T-helper 17 cell (primary cell): ENCODE measurements at places on chromosomes 6 and 20.

DNA sequence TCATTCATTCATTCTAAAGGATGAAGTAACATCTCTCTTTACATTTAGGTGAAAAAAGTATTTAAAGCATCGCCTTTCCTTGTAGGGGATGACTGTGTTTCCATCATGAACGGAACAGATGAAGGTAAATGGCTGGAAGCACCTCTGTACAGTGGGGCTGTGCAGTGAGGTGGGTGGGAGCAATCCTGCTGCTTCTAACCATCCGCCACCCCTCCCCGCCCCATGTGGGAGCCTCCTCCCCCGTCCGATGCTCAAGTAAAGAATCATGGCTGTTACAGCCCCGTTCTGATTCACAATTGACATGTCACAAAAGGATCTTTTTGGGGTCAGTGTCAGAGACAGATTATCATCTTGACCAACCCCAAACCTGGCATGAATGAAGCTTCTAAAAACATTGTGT lies 19.3 kb downstream of the ENTPD6 start:
- DNase-seq = no peak

DNA sequence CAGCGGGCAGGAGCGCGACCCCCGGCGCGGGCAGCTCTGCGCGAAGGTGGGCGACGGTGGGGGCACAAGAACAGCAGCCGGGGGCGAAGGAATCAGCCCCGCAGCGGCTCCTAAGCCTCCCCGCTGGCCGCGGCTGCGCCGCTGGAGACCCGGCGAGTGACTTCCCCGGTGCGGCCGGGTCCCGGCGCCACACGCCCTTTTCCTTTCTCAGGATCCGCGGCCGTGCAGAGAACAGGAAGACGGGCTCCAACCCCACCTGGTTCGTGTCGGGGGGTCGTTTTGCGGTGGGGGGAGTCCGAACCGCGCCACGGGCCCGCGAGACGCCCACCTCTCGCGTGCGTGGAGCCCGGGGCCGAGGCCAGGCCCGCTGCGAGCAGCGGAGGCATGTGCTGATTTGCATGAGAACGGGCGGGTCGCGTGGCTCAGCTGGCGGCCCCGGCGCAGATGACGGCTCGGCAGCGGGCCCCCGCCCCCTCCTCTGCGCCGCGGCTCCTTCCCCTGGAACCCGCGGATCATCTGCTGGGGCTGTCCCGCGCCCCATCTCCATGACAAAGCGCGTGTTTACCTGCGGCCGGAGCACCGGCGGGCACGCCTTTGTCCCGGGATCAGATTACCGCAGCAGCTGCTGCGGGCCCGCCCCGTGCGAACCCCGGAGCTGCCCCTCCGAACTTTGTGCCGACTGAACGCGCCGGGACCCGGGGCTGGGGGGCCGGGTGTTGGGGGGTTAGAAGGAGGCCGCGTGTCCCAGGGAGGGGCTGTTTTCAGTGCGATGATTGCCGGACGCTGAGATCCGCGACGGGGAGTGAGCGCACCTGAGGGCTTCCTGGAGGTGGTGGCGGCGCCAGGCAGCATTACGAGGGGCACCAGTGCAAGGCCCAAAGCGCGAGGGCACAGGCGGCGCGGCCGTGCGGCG lies 4.9 kb upstream of the DLL1 start:
- peak; percentile 33 for DNase-seq

DNA sequence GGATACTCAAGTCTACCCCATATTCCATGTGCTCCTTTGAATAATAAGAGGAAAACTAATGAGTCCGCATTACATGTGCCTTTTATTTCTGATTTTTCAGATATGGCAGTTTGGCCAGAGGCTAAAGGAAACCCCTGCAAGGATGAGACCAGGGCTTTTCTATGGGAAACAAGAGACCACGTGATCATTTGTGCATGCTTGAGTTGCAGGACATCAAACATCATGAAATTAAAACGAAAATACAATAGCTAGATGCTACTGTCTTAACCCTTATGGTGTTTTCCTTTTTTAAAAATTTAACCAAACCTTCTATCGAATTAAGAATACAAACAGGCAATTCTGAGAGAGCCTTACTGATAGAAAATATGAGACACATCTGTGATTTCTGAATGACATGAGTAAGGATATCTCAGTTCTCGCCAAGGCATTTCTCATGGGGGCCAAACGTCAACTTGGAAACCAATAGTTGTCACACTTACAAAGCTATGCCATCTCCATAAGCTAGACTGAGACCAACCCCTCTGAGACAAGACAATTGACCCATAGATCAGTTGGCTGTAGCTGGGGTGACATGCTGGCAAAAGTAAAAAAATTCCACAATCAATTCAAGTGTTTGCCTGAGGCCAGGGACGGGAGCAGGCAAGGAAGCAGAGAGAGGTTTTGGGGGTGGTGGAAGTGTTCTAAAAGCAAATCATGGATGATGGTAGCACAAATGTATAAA lies 52.8 kb downstream of the RIPOR2 start:
- DNase-seq = no peak

DNA sequence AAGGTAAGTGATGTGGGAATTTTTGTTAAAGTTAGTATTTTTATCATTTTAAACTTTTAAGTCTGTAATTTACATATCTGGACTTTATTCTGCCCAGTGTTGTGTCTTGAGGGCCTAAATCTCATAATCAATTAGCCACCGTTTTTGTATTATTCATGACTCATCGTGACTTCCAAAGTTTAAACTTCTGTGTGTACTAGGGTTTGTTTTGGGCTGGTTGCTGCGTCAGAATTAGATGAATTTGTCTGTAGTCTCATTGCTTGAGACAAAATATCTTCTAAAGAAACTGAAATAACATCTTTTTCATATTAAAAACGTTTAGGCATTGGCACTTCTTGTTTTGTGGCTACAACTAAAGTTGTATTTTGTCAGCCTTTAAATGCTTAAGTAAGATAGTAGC lies 41.3 kb downstream of the CDYL start:
- DNase-seq = no peak

- DNase-seq = no peak
Observed at GRCh38 chr6:98825600-98826230, 8.7 kb upstream of the POU3F2 start.

DNA sequence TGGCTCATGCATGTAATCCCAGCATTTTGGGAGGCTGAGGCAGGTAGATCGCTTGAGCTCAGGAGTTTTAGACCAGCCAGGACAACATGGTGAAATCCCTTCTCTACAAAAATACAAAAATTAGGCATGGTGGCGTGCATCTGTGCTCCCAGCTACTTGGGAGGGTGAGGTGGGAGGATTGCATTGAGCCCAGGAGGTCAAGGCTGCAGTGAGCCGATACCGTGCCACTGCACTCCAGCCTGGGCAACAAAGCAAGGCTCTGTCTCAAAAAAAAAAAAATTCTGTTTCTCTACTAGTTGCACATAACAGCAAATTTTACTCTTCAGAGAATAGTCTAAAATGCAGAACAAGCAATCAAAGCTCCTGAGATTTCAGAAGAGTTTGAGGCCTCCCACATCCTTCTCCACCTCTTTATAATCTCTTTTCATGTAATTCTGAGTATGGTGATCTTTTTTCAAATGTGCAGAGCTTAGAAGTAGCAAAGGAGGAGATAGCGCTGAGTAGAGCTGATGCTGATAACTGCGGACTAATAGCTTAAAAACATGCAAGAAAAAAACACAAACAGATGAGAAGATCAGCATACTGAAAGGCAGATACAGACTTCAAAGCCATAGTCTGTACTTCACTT lies 23.3 kb downstream of the LRRN4 start:
- DNase-seq = no peak

- no peak for DNase-seq
Observed at GRCh38 chr6:120608826-120609225, 725.5 kb downstream of the TBC1D32 start.

- no peak for DNase-seq
Observed at GRCh38 chr6:1958257-1958656, 287.1 kb downstream of the GMDS start.

GRCh38 chr6:56890683-56891429 lies 64.1 kb upstream of the BEND6 start:
- DNase-seq = no peak

- no peak for DNase-seq
Observed at GRCh38 chr20:10720565-10720964, 46.8 kb upstream of the JAG1 start.

- DNase-seq = no peak
Observed at GRCh38 chr6:28897369-28897745, 26.4 kb downstream of the TRIM27 start.

- no peak for DNase-seq
Observed at GRCh38 chr20:45545754-45546453, 1.3 kb downstream of the EPPIN start.

DNA sequence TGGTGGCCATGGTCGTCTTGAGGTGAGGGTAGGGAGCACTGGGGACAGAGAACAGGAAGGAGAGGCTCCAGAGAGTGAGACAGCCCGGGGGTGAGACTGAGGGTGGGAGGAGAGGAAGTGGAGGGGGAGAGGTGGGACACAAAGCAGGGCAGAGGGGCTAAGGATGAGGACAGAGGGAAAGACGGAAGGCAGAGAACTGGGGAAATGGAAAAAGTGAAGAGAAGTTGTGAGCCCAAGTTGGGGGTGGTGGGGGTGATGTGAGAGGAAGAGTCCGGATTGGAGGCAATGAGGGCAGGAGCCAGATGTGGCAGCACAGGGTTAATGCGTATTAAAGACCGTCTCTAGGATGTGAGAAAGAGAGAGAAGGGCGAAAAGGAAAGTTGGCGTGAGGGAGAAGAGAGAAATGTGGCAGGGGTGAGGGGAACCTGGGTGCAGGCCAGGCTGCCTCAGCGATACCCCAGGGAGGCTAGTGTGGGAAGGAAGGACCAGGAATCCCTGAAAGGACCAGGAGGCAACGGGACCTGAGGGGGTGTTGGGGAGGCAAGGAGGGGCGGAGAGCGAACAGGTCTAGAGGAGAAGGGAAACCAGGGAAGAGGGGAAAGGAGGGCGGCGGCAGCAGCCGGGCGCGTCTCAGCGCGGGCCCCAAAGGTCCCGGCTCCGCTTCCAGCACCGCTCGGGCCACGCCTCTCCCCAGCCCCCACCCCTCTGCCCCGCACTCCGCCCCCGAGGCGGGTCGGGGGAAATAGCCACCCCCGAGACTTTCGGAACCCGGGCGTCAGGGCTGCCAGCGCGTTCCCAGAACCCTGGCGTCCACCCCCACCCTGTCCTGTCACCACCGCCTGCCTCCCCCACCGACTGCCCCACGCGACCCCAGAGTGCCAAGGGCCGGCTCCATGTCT lies at the start of gene PPP1R18:
Gene PPP1R18 (minus strand): TSS at position 637 of the 899 bp plus-strand sequence. CDS start 627 bp downstream, at position 10.
- peak; percentile 78 for DNase-seq
